ENCODE measurements at places on chromosomes 4 and X.

GRCh38 chrX:150361777-150362351, 1.3 kb upstream of the MAMLD1 start:
- no peak for DNase-seq

DNA sequence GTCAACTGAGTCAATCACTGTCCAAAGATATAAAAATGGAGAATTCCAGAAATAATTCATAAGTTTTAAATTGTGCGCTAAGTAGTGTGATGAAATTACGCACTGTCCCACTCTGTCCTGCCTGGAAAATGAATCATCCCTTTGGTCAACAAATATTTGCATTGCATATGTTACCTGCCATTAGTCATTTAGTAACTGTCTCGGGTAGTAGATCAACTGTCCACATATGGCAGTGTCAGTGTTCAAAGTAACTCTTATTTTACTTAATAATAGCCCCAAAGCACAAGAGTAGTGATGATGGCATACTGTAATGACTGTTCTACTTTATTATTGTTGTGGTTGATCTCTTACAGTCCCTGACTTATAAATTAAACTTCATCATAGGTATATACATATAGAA, 3.4 kb downstream of the YTHDC1 start:
- no peak for DNase-seq

- no peak for DNase-seq
Measured at GRCh38 chrX:15530318-15530717, 29.7 kb downstream of the BMX start.

DNA sequence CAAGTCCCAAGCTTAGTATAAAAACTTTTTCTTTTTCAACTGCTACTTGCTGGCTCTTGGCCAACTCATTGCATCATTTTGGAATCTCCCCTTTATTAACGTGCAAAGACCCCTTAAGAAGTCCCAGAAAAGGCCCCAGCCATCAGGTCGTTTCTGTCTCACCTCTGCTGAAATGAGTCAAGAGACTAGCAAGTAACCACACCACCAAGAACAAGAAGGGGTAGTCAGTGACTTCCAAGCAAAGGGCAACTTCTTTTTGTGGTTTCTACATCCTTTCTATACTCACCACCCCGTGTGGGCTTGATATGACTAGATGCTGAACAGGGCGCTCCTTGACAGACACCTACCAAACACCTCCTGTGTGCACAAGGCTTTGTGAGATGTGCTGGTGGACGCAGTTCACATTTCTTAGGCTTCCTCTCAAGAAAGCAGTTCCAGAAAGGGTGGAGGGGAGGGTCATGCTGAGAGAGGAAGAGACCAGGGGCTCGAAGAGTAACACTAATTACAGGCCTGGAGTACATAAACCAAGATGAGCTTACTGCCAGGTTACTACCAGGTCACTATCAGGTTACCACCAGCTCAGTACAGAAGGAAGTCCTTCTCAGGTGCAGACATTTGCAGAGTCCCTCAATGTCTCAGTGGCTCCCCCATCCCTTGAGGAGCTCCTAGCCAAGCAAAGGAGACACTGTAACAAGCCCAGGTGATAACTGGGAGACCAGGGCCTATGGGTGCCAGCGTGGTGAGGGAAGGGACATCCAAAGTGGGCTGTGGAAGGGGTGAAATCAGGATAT, 19.3 kb downstream of the JAKMIP1 start:
- peak; percentile 58 for DNase-seq

DNA sequence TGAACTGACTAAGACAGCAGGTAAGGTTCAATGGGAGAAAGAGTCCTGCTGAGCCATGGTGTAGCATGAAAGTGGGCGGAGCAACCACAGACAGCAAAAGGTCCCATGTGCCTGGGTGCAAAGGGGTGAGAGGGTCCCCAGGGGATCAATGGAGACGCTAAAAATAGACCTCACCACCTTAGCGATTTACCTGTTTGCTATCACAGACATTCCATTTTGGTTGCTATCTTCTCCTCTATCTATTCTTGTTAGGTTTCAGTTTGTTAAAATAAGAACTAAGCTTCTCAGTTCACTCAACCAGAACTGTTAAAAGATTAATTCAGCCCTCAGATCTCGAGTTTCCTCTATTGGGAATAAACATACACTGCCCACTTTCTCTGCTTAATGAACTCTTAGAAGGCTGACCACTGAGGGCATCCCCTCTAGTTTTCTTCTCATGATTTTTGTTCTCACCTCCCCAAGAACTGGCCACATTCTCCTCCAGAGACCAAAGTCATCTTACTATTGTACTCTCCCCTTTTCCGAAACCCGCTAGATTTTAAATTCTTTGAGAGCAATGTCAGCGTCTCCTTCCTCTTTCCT, 136.7 kb downstream of the PARM1 start:
- no peak for DNase-seq

- no peak for DNase-seq
Measured at GRCh38 chrX:151174581-151175282, 1.7 kb upstream of the GPR50 start.

DNA sequence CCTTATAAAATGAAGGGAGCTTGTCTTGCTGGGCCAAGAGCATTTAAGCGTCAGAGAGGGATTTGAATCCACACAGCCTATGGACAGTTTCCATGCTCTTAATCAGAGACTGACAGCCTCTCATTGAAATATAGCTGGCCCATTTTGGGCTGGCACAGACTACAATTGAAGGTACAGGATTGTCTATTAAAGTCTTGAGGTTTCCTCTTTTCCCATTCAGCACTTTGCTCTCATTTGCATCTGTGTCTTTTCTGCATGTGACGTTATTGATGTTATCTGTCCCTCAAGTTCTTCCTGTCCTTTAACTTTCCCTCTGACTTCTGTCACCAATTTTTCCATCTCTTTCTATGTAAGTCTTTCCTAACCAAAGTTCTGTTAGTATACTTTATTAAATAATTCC, 133.3 kb upstream of the SFRP2 start:
- DNase-seq = no peak

- no peak for DNase-seq
Measured at GRCh38 chrX:135649029-135649428, 64.4 kb upstream of the CT45A1 start.

- DNase-seq = no peak
Measured at GRCh38 chr4:57404483-57404882, 294.3 kb upstream of the IGFBP7 start.

DNA sequence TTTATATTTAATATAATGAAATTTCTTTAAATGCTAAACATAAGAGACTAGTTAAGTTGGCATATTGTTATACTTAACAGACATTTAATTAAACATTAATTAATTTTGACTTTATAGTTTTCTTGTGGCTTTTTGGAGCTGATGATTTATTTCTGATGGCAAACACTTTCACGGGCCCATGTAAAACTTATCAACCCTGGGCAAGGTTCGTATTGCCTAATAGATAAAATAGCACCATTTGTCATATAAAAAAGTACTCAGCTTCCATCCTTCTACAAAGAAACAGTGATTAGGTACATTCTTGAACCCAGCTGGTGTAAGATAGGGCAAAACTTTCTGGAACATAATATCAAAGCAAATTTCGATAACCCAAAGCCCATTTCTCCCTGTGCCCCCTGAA, 63.2 kb downstream of the PAK3 start:
- DNase-seq = no peak

GRCh38 chr4:29770627-29771026, 949.5 kb upstream of the PCDH7 start:
- DNase-seq = no peak

DNA sequence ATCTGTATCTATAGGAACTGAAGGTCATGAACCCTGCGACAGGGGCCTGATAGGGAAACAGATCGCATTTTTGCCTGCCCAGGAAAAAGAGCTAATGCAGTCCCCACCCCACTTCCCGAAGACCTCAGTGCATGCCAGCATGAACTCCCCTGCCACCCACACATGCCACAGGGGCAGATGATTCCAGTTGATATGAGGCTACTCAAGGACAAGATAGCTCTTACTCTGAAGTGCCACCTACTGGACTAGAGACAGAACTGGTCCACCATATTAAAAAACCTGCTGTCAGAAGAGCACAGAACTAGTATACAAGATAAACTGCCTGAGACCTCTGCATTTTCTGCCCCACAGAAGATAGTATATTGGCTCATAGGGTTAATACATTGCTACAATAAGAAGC, 68.0 kb downstream of the YIPF7 start:
- no peak for DNase-seq

DNA sequence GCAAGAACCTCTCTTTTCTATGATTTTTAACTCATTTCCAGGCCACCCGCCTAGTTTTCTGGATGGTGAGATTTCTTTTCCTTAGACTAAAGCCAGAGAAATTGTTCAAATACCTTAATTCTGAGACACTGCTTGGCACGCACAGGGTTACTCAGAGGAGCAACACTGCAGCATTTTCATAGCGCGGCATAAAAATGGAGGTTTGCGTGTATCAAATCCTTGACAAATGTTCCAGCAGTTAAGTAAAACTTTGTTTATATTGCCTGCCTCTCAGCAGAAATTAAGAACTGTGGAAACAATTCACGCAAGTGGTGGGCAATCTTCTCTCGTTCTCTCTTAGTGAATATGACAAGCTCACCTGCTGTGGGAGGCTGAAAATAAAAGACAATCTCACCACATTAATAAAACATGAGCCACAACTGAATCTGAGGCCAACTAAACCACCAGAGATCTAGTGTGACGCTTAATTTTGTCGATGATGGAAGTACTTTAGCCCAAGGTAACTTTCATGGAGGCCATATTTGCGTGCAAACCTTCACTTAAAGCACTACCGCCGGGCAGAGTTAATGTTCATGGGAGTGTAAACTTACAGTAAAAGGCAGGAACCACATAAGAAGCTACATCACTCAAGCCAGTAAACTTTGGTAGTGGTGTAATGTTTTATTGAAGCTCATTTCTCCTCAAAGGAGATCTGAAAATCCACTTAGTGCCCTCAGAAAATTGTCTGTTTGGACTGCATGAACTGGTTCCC, 894.8 kb upstream of the EPHA5 start:
- DNase-seq = no peak

GRCh38 chr4:140717313-140717712, 38.9 kb downstream of the TBC1D9 start:
- DNase-seq = no peak

DNA sequence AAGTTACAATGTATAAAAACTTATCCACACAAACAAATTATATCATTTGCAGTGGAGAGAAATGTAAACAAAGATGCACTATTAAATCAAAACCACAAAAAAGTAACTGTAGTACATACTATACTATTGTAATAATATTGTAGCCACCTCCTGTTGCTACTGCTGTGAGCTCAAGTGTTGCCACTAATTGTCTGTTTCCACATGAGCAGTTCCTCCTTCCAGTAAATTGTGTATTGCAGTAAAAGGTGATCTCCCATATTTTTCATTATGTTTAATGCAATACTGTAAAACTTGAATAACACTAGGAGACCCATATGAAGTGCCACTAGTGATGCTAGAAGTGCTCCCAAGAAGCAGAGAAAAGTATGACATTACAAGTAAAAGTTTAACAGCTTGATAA, 11.7 kb downstream of the LIN54 start:
- no peak for DNase-seq

DNA sequence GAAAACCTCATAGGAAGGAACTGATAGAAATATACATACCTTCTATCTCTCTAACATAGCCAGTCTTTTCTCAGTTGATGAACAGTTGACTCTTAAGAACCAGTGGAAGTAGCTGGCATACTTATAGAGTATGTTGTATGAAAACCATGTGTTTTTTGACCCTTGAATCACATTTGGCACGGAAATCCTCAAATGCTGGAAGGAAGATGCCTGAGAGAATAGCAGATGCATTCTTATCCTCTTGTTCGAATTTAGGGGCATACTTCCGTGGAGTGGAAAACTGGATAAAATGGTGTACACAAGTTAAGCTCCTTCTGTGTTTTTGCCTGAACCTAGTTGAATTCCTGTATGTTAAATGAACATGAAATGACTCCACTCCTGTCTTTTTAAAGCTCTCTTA, 145.5 kb downstream of the PCDH7 start:
- DNase-seq = no peak

DNA sequence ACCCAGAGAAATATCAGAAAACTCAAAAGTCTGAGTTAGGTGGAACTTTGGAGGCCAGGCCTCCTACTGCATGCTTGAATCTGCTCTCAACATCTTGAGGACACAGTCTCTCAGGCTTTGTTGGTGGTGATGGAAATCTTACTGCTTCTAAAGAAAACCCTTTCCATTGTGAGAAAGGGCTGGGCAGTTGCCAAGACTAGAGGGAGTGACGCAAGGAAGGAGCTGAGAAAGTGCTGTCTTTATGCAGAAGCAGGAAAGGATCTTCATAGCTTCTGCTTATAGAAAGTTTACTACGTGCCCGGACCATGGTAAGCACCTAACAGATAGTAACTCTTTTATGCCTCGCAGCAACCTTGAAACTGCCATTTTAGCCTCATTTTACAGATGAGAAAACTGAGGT, 2.4 kb upstream of the CRMP1 start:
- DNase-seq = no peak

DNA sequence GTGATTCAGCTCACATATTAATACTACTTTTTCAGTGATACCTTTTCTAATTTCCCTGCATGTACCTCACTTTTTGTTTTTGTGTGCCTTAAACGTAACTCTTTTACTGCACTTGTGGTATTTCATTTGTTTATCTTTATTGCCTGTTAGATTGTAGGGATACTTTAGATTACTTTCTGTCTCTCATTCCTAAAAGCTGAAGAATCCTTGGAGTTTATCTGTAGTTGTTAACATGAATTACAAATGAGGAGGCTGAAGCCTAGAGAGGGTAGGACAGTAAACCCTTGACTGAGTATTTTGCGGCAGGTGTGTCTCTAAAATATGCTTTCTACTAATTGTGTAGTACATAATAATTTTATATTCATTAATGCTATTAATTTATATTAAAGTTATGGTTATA, 34.9 kb downstream of the BMP2K start:
- DNase-seq = no peak
